ENCODE measurements at places on chromosomes 5 and 9.

DNA sequence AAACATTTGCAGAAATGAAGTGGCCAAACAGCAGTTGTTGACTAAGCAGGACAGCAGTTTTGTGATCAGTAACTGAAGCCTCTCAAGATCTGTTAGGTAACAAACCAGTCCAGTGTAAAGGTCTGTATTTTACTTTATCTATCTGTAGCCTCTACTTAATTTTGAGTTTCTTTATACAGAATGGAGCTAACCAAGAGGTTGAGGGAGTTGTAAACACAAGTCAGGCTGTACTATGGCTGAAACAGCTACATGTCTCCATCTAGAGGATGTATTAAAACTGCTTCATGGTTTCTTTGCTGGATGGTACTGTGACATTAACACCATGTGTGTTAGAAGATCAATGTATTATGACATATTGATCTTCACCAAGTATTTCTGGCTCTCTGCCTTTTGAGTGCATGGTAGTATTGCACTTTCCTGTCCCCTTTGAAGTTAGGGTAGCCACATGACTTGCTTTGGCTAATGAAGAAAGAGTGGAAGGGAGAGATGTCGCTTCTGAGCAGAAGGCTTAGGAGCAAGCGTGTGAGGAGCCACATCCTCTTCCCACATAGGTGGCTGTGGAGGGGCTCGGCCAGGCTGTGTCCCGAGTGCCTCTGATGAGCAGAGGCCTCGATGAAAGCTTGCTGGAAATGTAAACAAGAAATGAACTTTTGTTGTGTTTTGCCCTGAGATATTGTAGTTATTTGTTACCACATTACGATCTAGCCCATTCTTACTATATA, 105.6 kb upstream of the PCA3 start:
- peak; percentile 41 for DNase-seq

DNA sequence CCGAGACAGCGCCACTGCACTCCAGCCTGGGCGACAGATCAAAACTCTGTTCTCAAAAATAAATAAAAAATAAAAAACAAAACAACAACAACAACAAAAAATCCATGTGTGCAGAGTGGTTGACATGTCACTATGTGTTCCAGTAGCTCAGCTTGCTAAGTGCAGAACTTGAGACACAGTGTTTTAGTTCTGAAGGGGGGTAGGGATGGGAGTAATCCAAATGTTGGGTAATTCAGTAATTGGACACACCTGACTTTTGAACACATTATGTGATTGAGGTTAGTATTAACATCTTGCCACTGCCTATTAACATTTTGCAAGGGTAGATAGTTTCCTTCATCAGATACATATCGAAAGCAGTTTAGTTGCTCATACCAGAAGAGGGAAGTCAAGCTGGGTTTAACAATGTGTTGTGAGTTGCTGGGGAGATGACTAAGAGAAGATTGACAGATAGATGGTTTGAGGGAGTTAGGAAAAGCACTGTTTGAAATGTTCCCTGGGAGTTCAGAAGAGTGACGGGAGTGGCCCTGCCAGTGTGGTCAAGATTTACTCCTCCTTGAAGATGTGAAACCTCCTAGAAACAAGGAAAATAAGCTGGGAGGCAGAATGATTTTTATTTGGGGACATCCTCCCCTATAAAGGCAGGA, 928 bp downstream of the HACD4 start:
- peak; percentile 22 for DNase-seq

GRCh38 chr9:120713257-120714087, 798 bp downstream of the MEGF9 start:
- DNase-seq: peak; percentile 27

DNA sequence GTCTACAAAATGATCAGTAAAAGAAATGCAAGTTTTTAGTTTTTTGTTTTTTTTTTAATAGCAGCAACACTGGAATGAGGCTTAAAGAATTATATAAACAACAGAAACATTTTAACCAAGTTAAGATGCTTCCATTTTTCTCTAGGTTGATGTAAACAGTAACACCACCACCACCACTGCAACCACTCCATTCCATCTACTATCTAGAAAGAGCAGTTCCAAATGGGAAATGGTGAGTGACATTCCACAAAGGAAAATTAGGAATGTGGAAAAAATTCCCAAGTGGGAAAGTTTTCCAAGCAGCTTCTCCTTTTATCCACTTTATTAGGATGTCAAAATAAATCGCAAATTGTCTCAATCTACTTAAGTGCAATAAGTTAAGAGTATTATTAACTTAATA, 32.6 kb downstream of the SLC38A9 start:
- no peak for DNase-seq

DNA sequence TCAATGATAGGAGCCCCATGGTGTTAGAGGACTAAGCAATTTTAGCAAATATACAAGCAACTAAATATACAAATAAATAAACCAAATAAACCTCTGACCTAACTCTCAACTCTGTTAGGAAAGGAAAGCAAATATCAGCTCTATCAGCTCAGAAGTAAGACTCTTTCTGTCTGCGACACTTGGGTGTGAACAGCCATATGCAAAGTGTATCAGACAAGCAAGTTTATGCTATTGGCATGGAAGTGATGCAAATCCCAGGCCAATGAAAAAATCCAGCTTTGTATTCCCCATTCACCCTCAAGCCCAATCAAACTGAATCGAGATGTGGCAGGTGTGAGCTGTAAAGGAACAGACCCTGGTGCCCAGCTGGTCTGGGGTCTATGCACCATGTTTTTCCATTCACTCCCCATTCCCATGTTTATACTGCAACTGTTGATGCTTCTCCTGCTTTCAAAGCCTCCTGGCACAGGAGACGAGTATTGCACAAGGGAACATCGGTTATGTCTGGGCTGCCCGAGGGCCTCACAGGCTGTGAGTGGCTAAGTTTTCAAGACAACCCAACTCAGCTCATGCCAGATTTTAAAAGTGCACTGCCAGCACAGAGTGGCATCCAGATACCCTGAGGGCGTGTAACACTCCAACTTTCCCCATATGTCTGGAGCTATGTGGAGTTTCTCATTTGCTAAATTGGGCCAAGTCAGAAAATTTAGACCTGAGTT, 73.1 kb downstream of the FEM1C start:
- no peak for DNase-seq

- DNase-seq: no peak
These were observed 17.5 kb upstream of the CNTLN start for GRCh38 chr9:17117372-17117771.

- DNase-seq: no peak
These were observed 16.3 kb upstream of the NPM1 start for GRCh38 chr5:171371326-171371725.
